A549 treated with GW870086 at 1 μM for 4 hours (cell line): ENCODE measurements at places on chromosomes 12 and 14. TPM values are rescaled to one million over a fixed set of nuclear protein-coding genes. Genes with fewer than 3 reads are reported as not detected.

ADAMTS20 gene
- not detected in 5 replicates for total RNA-seq

BRAP gene
- total RNA-seq = 11.1 to 14.9 TPM (median 12.9 TPM) in 5 replicates

DIO2 gene
- 1.8 to 3.4 TPM (median 2.7 TPM) in 5 replicates for total RNA-seq

DAO gene
- total RNA-seq = not detected in 5 replicates

MIS18BP1 gene
- total RNA-seq = 15.3 to 25.4 TPM (median 21.0 TPM) in 5 replicates

LRP6 gene
- total RNA-seq = 10.3 to 17.0 TPM (median 14.9 TPM) in 5 replicates

AICDA gene
- 0.13 to 0.34 TPM (median 0.23 TPM) in 4 of 5 replicates, not detected in the other for total RNA-seq

OR6C2 gene
- not detected in 5 replicates for total RNA-seq

C12orf50 gene
- 0.14 TPM in 1 of 5 replicates, not detected in the others for total RNA-seq

NGB gene
- not detected in 5 replicates for total RNA-seq

CELA1 gene
- not detected in 5 replicates for total RNA-seq

CYP46A1 gene
- 0.07 to 0.42 TPM (median 0.16 TPM) in 5 replicates for total RNA-seq

BCAT1 gene
- 10.4 to 14.9 TPM (median 12.2 TPM) in 5 replicates for total RNA-seq

KCNH3 gene
- total RNA-seq = 1.2 to 3.2 TPM (median 2.8 TPM) in 5 replicates

IFI27 gene
- 0.47 to 2.4 TPM (median 1.8 TPM) in 5 replicates for total RNA-seq
